ENCODE measurements at places on chromosomes 5 and 9. TPM values are rescaled to one million over a fixed set of nuclear protein-coding genes. Genes with fewer than 3 reads are reported as not detected.

SQSTM1 gene
- 388 TPM for total RNA-seq

SHC3 gene
- total RNA-seq: 0.58 TPM

CATSPER3 gene
- total RNA-seq: 0.85 TPM

LIX1 gene
- total RNA-seq: 0.61 TPM

GRIN1 gene
- total RNA-seq: 0.93 TPM

F2RL1 gene
- total RNA-seq: 87.0 TPM

PALM2AKAP2 gene
- 0.69 TPM for total RNA-seq

FAM193B gene
- 78.6 TPM for total RNA-seq

AIF1L gene
- 4.0 TPM for total RNA-seq

NKD2 gene
- 1.9 TPM for total RNA-seq

ELAVL2 gene
- total RNA-seq: 0.30 TPM

DIRAS2 gene
- not detected for total RNA-seq

ADGRD2 gene
- total RNA-seq: not detected

KCNV2 gene
- not detected for total RNA-seq

LHX6 gene
- total RNA-seq: 1.1 TPM

PCDHA7 gene
- 0.10 TPM for total RNA-seq

ZNF300 gene
- total RNA-seq: 2.7 TPM

ADCY2 gene
- 1.9 TPM for total RNA-seq

TGFBI gene
- total RNA-seq: 47.5 TPM

NMRK1 gene
- total RNA-seq: 24.6 TPM

GPR150 gene
- 0.52 TPM for total RNA-seq

CTNND2 gene
- 1.1 TPM for total RNA-seq

Measured in colonic mucosa (tissue), 4 donors.